ENCODE measurements at places on chromosomes 6 and 20.

DNA sequence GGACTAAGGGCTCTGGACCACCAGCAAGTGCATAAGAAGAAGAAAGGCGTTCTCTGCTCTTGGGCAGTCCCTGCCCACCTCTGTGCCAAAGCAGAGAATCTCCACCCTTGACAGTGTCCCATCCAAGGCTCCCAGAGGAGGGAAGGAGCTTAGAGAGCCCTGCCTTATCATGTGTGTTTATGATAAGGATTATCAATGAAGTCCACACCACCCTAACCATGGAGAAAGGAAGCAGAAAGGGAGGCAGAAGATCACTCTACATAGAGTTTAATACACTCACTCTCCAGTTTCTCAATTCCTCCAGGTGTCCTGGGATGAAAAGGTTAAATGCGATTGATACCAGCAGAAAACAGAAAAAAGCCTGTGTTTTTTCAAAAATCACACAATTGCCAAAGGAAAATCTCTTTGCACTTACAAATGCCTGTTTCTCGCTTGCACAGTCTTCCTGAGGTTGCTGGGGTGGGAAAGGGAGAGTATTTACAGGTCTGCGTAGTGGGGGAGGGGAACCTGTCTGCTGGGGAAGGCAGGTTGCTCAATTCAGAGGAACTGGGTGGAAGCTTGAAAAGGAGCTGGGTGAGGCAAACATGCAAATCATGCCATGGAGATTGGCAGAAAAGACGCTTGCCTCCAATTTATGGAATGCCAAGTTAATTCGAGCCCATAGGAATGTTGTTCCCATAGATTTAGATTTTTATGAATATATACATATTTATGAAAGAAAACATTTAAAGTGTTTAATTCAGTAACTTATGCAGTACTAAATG, 104.0 kb downstream of the EYA2 start:
- DNase-seq, result no peak

GRCh38 chr6:158556113-158556512, 3.8 kb upstream of the TMEM181 start:
- no peak for DNase-seq

GRCh38 chr6:56334937-56335336, 87.6 kb upstream of the COL21A1 start:
- no peak for DNase-seq

DNA sequence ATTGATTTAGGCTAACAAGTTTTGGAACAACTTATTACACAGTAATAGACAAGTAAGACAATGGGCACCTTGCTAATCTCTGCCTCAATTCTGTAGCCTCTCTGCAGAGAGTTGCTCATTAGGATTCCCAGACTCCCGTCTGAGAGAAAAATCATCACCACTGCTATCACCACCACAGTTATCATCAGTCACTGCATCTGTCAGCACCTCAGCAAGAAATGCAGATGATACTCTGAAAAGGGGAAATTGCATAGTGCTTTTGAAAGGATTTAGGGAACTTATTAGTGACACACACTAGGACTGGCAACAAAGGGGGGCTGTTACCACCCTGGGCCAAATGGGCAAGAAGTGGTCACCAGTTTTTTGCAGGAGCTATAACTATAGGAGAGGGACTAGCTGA, 39.9 kb downstream of the FOXA2 start:
- no peak for DNase-seq

DNA sequence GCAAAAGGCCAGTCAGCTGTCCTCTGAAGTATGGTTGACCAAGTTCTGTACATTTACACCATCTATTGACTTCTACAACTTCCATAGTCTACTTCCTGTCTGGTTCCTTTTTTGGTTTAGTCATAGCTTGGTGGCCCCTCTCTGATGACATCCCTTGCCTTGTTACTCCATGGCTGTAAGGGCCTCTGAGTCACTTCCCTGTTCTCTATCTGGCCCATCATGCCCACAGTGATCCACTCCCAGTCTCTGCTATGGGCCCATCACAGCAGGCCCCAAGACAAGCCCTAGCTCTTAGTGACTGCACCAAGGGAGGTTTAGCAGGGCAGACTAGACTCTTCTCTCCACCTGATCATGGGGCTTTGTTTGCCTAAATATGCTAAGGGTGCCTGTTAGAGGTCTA, 441.6 kb downstream of the HACE1 start:
- DNase-seq, result no peak

GRCh38 chr6:124963416-124963785, 1.2 kb downstream of the RNF217 start:
- DNase-seq, result no peak

DNA sequence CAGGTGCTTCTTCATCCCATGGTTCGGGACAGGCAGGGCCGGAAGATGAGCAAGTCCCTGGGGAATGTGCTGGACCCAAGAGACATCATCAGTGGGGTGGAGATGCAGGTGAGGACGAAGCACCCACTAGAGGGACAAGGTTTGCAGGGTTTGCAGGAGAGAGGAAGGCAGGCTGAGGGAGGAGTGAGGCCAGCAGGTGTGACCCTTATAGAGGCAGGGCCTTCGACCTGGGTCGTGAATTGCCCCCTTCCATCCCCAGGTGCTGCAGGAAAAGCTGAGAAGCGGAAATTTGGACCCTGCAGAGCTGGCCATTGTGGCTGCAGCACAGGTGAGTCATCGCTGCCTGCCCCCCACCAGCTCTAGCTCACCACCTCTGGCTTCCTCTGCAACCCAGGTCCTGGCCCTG, 8.4 kb downstream of the VARS2 start:
- DNase-seq, result no peak

DNA sequence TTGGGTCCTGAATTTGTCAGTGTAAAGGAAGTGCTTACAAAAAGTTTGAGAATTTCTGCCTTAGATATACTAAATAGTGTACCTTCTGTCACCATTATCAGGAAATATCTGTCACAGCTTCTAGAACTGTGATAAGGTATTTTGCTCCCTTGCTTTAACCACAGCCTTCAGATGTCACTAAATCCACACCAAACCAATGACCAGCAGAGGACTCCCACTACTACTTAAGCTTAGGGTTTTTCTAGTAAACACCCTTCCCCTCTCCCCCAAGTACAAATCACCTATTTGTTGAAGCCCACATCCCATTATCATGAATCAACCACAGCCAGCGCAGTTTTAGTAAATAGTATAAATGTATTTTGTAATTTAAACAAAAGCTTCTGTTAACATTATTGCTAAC, 8.6 kb upstream of the JPH2 start:
- no peak for DNase-seq

- no peak for DNase-seq
Observed at GRCh38 chr6:12014027-12014872, 2.1 kb downstream of the HIVEP1 start.
